ENCODE measurements at places on chromosomes 4 and X.

DNA sequence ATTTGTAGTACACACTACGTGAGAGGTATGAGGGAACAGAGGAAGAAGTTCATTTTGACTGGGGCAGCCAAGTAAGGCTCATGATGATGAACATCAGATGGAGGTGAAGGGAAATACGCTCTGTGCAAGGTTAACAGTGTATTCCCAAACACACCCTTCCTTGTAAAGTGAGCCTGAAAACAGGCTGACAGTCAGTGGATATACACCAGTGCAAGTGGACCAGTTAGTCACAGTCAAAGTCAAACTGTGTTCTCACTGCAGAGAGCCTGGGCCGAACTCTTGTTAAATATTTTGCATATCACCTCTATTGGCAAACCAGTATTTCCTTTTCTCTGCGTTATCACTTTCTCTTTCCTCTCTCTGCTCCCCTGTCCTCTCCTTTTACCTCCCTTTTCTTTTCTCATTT, 23.4 kb upstream of the RHOH start:
- no peak for DNase-seq

GRCh38 chr4:151606061-151606460, 154.7 kb downstream of the GATB start:
- DNase-seq, result no peak

DNA sequence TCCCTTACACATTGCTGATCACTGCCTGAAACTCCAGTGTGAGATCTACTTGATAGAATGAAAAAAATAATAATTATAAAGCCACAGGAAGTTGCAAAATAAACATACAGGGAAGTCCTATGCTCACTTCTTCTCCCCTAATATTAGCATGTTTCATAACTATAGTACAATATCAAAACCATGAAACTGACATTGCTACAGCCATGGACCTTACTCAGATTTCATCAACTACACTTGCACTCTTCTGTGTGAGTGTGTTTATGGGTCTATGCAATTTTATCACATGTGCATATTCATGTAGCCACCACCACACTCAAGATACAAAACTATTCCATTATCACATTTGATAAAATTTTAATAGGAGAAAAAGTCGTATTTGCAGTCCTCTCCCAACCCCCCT, 57.3 kb downstream of the SPINK2 start:
- DNase-seq, result no peak

DNA sequence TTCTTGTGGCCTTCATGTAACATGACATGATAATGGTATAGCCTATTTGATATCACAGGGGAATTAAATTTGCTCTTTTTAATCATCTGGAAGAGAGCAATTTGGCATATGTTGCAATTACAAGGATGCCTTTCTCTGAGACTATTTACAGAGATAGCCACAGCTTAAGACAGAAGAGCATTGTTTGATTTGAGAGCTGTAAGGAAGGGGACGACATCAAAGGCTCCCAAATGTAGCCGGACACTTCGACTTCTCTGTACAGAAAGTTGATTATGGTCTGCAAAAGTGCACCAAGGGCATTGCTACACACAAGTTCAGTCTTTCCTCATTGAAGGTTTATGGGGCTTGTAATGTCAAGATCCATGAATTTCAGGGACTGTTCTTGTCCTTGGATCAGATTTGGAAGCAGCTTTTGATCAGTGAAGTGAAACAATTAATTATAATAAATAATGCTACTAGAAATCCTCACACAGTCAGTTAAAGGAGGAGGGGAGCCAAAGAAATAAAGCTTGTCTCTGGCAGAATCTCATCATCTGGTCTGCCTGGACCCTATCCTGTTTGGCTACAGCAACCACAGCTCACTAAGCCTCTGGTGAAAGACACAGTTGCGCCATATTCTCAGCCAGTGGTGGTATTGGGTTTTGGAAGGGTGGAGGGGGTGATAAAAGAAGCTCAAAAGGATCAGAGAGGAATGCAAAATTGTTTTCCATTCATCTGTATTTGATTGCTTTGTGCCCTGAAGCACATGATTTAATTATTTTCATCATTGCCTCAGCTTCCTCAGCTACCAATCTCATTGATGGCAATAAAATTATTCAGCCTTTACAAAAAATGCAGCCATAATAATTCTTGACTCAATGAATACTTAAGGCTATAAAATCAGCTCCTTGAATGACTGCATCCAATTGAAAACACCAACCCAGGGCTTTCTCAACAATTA, 654.3 kb upstream of the LCORL start:
- DNase-seq, result no peak

- no peak for DNase-seq
These were observed 799.1 kb downstream of the FSTL5 start for GRCh38 chr4:161364681-161365080.

GRCh38 chrX:43661521-43662240, 5.6 kb downstream of the MAOA start:
- DNase-seq, result no peak

GRCh38 chr4:118076958-118077766, 42.9 kb downstream of the NDST3 start:
- DNase-seq, result no peak

DNA sequence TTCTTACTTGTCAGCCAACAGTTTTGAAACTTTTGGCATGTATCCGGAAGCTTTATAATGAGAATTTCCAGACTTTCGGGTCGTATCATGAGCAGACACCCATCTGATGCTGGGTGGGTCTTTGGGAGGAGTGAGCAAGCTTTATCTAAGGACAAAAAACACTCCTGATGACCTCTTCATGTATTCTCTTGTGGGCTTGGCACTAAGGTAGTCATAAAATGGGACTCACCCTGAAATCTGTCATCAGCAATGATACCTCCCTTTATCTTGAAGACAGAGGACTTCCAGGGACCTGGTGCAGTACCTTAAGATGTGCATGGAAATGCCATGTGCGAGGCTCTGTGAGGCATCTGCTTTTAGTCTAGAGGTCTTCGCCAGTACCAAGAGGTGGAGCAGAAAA, 346.3 kb upstream of the PPARGC1A start:
- DNase-seq, result no peak

DNA sequence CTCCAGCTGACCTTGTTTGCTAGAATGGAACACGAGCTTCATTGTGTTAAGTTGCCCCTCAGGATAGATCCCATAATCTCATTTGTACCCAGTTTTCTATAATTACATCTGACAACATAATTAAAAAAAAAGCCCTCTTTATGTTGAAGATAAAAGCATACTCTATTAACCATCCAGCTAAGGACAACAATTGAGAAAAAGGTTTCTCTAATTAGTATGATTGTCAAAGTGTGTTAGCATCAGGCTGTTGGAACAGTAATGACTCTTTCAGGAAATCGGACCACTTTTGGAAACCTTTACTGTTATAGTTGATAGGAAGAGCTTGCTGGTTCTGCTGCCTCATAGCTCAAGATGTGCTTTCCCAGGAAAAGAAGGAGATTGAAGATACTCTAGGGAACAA, 172.6 kb downstream of the FHIP1A start:
- no peak for DNase-seq

GRCh38 chr4:7282786-7283440, 90.6 kb downstream of the SORCS2 start:
- DNase-seq, result no peak

GRCh38 chr4:151804086-151804630, 43.4 kb upstream of the GATB start:
- DNase-seq, result no peak

DNA sequence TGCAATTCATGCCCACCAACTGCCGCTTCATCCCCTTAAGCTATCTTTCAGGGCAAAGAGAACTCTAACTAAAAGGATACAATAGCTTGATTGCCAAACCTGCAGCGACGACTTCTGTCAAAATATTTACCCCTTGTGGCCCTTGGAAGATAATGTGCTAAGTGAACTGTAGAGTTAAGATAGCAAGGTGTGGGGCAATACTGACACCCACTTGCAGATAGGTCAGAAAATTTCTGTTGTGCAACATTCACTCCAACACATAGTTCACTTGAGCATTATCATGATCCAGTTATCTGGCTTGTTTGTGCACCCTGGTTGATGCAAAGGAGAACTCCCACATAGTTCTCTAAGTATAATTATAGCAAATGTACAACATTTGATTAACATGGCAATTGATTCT, 55.6 kb downstream of the RHOXF2B start:
- DNase-seq, result no peak

- no peak for DNase-seq
These were observed 23.7 kb upstream of the TLR7 start for GRCh38 chrX:12843061-12843667.

DNA sequence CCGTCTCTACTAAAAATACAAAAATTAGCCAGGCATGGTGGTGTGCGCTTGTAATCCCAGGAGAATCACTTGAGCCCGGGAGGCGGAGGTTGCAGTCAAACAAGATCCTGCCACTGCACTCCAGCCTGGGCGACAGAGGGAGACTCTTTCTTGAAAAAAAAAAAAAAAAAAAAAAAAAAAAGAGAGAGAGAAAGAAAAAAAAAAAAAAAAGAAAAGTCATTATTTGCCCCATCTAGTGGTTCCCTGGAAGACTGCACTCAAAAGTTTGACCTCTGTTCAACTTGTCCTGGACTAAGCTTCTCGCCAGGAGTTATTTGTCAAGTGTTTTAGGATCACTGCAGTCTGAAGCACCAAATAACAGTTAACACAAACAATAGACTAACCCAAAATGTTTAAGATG, 45.3 kb upstream of the KCTD8 start:
- DNase-seq, result peak; percentile 1

DNA sequence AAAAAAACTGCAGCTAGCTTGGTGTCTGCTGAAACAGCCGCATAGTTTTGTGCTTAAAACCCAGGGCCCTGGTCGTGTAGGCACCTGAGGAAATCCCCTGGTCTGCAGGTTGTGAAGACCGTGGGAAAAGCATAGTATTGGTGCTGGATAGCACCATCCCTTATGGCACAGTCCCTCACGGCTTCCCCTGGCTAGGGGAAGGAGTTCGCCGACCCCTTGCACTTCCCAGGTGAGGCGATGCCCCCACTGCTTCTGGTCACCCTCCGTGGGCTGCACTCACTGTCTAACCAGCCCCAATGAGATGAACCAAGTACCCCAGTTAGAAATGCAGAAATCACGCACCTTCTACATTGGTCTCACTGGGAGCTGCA, 1105.1 kb downstream of the STPG2 start:
- DNase-seq, result no peak

GRCh38 chrX:108032944-108033343, 11.9 kb upstream of the VSIG1 start:
- no peak for DNase-seq

- DNase-seq, result no peak
These were observed 890 bp upstream of the NAP1L5 start for GRCh38 chr4:88698519-88698918.

GRCh38 chr4:186621959-186622553, 66.7 kb upstream of the MTNR1A start:
- DNase-seq, result no peak

DNA sequence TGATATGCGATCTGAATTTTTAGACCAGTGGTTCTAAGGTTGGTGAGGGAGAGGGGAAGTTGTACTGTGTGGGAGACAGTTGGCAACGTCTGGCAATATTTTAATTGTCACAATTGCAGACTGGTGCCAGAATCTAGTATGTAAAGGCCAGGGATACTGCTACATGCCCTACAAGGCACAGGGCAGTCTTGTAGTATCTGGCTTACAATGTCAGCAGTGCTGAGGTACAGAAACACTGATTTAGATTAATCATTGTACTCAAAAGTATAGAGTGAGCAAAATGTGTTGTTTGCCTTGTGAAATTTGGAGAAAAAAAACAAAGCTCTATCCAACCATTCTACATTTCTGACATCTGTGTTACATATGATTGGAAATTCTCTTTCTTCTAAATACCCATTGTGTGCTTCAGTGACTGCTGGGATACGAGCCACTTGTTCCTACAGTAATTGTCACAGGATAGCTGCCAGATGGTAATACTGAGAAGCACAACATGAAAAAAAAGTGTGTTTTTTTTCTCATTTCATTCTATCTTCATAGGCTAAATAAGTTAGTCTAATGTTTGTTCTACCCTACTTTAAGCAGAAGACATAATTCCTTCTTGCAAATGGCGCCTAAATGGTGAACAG, 526.7 kb upstream of the AGA start:
- no peak for DNase-seq

DNA sequence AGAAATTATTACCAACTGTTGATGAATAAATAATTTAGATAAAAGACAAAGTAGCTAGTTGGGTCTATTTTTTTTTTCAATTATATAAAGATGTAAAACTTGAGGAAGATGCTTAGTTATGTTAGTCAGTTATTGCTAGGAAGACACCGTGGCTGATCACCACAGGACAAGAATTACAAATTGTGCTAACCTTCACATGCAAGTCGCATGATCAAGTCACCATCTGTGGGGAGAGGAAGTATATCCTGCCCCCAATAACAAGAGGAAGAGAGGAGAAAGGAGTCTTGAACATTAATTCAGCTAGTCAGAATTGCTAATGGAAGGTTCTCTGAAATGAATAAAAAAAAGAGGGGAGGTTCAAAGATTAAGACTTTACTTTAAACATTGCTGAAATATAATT, 52.3 kb downstream of the CPEB2 start:
- DNase-seq, result no peak

DNA sequence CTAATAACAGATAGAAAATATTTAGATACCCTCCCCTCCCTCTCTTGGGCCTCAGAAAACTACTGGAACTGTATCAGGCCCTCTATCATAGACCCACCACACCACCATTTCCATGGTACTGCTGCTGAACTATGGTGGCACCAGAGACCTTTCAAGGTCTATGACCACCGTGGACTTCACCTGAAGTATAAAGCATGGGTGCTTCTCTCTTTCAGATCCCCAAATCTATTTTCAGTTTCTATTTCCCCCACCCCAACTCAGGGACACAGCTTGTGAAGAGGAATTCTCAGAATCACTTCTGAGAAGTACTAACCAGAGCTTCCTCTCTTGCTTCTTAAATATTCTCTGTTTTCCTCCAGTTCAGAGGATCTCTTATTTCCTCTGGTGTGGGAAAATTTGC, 840.8 kb upstream of the HTR2C start:
- no peak for DNase-seq

DNA sequence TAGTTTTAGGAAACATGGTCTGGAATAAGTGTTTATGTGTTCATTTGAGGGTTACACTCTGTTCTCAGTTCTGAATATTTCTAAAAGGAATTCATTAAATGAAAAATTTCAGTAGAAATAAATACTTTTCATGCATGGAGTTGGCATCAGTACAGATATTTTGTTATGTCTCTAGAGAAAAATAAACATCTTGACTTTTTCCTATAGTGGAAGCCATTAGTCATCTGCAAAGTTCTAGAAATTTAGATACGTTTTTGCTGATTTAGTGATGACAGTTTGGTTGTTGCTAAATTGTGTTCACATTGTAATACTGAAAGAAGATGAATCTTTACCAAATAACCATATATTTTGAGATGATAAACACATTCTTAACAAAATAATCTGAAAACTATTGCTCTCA, 268.2 kb upstream of the TEX13A start:
- DNase-seq, result no peak

DNA sequence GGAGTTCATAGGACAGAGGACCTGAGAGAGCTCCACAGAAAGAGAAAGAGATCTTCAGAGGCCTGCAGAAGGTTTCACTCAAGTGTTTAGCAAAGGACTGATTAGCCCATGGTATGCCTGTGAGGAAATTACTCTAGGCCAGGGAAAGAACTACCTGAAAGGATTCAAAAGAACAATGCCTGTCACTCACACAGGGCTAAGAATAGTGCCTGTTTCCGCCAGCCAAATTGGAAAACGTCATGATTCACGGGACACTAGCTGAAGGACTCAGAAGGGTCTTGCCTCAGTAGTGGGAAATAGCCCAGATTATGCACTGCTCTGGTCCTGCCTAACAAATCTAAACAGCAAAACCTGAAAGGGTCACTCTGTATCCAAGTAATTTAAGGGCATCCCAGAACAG, 21.1 kb downstream of the SYTL4 start:
- DNase-seq, result no peak
